ENCODE measurements at places on chromosomes 1 and 21.
A peak's percentile ranks its signal among the peaks of the same experiment; 100 is the strongest.

GRCh38 chr1:156075162-156075561 is 7.1 kb downstream of the MEX3A start:
- DNase-seq: no peak

- DNase-seq: no peak
Measured at GRCh38 chr1:22333516-22334121, 118.0 kb upstream of the ZBTB40 start.

DNA sequence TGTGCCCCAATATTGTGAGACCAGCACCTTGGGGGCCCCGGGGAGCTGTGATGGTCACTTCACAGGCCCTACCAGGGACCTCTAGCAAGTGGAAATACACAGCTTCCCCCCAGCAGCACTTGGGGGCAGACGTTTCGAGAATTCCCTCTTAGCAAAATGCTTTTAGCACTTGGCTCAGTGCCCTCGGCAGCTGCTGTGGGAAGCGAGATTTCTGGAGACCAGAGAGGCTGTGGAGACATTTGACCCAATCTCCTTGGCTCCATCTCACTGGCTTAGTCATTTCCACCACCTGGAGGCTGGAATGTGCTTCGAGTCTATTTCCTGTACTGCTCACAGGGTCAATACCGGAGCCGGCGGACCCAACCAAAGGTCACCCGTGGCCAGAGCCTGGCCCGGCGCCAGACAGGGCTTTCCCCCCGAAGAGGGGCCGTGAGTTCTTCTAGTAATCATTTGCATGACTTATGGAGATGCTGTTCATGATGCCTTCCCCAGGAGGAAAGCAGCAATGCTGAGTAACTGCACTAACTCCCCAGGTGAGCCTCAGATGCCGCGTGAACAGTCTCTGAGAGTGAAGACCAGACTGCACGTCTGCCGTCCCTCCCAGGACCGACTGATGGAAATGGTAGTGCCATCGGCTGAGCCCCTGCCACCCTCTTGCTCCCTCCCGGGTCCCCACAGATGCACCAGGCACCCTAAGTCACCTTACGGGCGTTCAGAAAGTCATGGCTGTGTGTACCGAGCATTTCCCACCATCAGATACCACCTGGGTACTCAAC is 4.4 kb upstream of the C2CD2 start:
- DNase-seq: peak; percentile 97

DNA sequence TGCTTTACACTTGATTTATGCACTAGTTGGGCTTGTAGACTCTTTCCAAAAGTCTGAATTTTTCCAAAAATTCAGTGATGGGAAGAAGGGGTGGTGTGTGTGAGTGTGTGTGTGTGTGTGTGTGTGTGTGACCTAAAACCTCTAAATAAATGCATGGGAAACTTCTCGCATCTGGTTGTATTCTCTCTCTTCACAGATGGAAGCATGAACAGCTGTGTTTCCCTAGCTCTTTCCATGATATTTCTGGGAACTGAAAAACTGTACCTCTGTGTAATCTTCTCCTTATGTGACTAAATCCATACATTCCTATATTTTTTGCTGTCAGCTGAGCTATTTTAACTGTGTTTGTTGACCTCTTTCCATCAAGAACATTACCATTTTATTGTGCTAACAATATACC is 26.2 kb upstream of the CYYR1 start:
- no peak for DNase-seq

GRCh38 chr1:246254854-246255253 is 252.2 kb downstream of the SMYD3 start:
- no peak for DNase-seq

- no peak for DNase-seq
Measured at GRCh38 chr21:41555057-41555456, 47.1 kb upstream of the TMPRSS2 start.

Measured in A172 (cell line).